A549 treated with CORT108297 at 1 μM for 4 hours (cell line): ENCODE measurements at places on chromosomes 5 and 9. TPM values are rescaled to one million over a fixed set of nuclear protein-coding genes. Genes with fewer than 3 reads are reported as not detected.

The IRGM gene
- total RNA-seq = 0.07 to 0.16 TPM (median 0.09 TPM) in 4 of 5 replicates, not detected in the other

The CCDC192 gene
- not detected in 5 replicates for total RNA-seq

The GRXCR2 gene
- total RNA-seq = not detected in 5 replicates

The FAM169A gene
- 4.2 to 7.6 TPM (median 6.7 TPM) in 5 replicates for total RNA-seq

The TESK1 gene
- total RNA-seq = 23.2 to 30.9 TPM (median 29.9 TPM) in 5 replicates

The HNRNPK gene
- 519 to 681 TPM (median 534 TPM) in 5 replicates for total RNA-seq

The DHFR gene
- total RNA-seq = 45.3 to 70.1 TPM (median 51.8 TPM) in 5 replicates

The PCDHGB2 gene
- 0.06 to 0.12 TPM (median 0.08 TPM) in 5 replicates for total RNA-seq

The PCDHA9 gene
- total RNA-seq = 0.01 TPM in 1 of 5 replicates, not detected in the others

The GFRA3 gene
- 0.08 to 0.14 TPM (median 0.12 TPM) in 4 of 5 replicates, not detected in the other for total RNA-seq

The COL23A1 gene
- total RNA-seq = not detected in 5 replicates

The PCDHB3 gene
- total RNA-seq = 0.06 to 1.8 TPM (median 0.06 TPM) in 3 of 5 replicates, not detected in the others

The GPR151 gene
- not detected in 5 replicates for total RNA-seq

The CAMK2A gene
- 0.76 to 1.3 TPM (median 0.86 TPM) in 5 replicates for total RNA-seq

The FAM153A gene
- total RNA-seq = not detected in 5 replicates

The ARL14EPL gene
- total RNA-seq = 0.07 to 0.43 TPM (median 0.14 TPM) in 5 replicates

The TMEM161B gene
- total RNA-seq = 7.1 to 10.3 TPM (median 9.1 TPM) in 5 replicates

The PCDHA4 gene
- 1.5 to 2.2 TPM (median 1.6 TPM) in 5 replicates for total RNA-seq

The PCDHAC1 gene
- 1.3 to 1.9 TPM (median 1.7 TPM) in 5 replicates for total RNA-seq

The MROH2B gene
- total RNA-seq = not detected in 5 replicates

The WDR38 gene
- total RNA-seq = 0.09 to 0.11 TPM (median 0.09 TPM) in 3 of 5 replicates, not detected in the others

The FBP2 gene
- not detected in 5 replicates for total RNA-seq

The CRB2 gene
- 0.03 to 0.11 TPM (median 0.06 TPM) in 5 replicates for total RNA-seq

The CMBL gene
- 20.2 to 23.2 TPM (median 22.1 TPM) in 5 replicates for total RNA-seq
